Spinal cord (tissue), 10 donors: ENCODE measurements at places on chromosomes 6 and 20.

DNA sequence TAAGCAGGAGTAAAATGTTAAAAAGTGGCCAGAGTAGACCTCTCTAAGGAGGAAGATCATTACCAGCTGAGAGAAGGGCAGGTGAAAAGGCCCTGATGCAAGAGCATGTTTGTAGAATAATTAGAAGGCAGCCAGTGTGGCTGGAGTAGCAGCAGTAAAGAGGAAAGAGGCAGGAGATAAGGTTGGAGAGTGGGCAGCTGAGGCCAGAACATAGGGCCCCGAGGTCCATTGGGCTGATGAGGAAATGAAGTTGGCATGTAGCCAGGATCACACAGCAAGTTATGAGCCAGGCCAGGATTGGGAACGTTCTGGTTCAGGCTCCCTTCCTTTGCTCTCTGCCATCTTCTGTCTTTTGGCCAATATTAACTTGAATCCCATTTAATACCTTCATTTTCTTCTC lies 51.6 kb downstream of the RALY start:
- DNase-seq, result no peak

GRCh38 chr20:1225783-1226654 lies at the start of gene RAD21L1:
Gene RAD21L1 (plus strand): TSS chr20:1226044. CDS start chr20:1228454, 2,410 bp downstream.
- DNase-seq, result peak; percentile 46

DNA sequence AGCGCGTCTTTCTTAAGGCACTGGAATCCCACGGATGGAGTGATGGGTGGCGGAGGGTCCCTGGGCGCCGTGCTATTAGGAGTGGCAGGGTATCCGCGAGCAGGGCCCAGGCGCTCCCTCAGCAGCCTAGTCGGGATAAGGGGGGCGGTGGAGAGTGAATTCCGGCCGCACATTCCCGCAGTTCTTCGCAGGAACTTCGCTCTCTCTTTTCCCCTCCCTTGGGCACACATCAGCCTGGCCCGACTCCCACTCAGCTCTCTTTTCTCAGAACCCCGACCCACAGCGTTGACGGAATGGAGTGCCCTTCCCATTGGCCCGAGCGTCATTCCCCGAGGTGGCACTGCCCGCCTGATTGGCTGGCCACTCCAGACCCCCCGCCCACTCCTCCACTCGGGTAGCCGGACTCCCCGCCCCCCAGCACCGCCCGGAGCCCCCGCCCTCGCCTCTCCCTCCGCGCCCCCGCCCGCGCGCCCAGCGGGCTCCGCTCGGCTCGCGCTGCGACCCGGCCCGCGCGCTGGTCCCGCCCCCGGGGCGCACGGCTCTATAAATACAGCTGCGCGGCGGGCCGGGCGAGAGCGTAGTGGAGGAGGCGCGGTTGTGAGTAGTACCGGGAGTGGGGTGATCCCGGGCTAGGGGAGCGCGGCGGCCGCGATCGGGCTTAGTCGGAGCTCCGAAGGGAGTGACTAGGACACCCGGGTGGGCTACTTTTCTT lies at the start of gene ID4:
Gene ID4, plus strand, starts transcription at position 572 of the 712 bp plus-strand sequence. CDS start 385 bp downstream, outside the sequence.
- DNase-seq, result peak; percentile 99

- peak; percentile 75 for DNase-seq
These were observed 638 bp upstream of the PPP1R18 start for GRCh38 chr6:30686908-30687658.

DNA sequence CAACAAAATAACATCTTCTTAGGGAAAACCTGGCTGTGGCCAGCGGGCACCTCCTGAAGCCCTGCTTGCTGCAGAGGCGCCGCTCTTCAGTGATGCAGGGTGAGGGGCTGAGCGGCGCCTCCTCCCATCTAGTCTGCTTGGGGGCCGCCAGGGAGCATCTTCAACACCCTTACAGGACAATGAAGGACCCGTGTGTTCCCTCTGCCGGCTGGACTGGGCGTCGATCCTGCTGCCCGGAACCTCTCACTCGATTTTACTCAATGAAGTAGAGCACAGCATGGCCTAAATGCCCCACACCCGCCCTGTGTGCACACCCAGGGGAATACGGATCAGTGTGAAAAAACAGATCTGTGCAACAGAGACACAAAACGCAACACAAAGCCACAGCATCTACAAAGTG lies 28.5 kb upstream of the MPC1 start:
- DNase-seq, result no peak

DNA sequence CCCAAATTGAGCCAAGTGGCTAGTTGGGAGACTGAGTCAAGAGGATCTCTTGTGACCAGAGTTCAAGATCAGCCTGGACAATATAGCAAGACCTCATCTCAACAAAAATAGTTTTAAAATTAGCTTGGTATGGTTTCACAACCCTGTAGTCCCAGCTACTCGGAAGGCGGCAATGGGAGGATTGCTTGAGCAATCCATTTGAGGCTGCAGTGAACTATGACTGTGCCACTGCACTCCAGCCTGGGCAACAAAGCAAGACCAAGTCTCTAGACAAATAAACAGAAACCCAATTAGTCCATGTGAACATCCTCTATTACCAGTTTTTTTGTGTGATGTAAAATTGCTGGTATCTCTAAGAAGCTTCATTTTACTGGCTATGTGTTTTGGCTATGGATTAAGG lies 106.2 kb downstream of the TULP4 start:
- no peak for DNase-seq

DNA sequence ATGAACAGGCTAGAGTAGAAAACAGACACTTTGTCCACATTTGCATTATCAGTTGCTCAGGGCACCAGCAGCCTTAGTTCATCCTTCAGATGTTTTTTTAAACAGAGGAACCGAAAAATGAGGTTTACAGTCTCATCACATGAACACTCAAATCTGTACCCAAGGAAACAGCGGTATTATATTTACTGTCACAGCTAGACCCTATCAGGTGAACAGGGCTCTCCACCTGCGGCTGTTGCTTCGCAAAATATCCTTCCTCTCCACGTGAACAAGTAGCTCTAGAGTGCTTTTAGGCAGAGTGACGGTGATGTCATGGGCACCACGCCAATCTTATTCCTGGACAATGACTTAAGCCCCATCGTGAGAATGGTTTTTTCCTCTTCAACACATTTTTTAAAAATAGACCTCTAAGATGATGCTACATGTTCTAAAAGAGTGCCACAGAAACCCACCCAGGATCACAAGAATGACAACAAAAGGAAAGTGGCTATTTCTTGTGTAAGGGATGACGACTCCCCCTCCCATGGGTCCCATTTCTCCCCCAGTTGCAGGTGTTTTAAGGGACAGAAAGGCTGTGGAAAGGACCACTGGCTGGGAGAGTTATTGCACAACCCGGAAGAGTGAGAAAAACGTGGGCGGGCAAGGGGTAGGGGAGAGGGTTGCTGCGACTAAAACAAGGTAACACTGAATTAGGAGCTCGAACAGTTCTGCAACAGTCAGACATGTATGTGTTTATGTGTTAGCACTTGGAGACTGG lies 77.7 kb downstream of the EFHC1 start:
- DNase-seq, result no peak

DNA sequence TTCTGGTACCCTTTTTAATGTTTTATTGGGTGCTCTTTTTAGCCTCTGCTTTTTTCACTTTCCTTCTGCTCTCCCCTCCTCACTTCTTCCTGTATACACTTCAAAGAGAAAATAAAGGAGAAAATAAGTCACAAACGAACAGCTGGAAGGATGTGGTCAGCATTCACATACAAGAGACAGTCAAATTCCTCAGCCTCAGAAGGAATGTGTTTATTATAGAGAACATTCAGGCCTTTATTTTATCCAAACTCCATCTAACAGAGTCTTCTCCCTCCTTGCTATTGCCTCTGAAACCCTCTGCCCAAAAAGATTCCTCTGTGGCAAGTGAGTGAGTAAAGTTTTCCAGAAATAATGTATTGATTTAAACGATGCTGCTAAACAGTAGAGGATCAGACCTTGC lies 490.4 kb downstream of the FRK start:
- DNase-seq, result no peak

GRCh38 chr6:162960679-162961457 lies 233.1 kb downstream of the PACRG start:
- no peak for DNase-seq

GRCh38 chr20:2822073-2822472 lies 5.9 kb downstream of the TMEM239 start:
- no peak for DNase-seq

DNA sequence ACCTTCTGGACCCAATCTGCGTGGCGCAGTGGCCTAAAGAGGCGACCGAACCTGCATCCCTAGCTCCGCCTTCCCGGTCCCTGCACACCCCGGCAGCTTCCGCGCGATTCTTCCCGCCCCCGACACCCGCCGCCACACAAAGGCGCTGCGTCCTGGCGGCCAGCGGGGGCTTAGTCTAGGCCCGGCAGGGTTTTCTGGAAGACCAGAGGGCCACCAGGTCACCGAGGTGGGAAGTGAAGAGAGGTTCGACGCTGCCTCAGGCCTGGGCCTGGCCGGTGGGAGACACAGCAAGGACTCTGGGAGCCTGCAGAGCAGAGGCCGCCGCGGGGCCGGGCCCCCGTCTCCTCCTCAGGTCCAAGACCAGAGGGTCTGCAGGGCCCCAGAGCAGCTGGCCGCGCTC lies 154.9 kb downstream of the OR2B2 start:
- peak; percentile 54 for DNase-seq

DNA sequence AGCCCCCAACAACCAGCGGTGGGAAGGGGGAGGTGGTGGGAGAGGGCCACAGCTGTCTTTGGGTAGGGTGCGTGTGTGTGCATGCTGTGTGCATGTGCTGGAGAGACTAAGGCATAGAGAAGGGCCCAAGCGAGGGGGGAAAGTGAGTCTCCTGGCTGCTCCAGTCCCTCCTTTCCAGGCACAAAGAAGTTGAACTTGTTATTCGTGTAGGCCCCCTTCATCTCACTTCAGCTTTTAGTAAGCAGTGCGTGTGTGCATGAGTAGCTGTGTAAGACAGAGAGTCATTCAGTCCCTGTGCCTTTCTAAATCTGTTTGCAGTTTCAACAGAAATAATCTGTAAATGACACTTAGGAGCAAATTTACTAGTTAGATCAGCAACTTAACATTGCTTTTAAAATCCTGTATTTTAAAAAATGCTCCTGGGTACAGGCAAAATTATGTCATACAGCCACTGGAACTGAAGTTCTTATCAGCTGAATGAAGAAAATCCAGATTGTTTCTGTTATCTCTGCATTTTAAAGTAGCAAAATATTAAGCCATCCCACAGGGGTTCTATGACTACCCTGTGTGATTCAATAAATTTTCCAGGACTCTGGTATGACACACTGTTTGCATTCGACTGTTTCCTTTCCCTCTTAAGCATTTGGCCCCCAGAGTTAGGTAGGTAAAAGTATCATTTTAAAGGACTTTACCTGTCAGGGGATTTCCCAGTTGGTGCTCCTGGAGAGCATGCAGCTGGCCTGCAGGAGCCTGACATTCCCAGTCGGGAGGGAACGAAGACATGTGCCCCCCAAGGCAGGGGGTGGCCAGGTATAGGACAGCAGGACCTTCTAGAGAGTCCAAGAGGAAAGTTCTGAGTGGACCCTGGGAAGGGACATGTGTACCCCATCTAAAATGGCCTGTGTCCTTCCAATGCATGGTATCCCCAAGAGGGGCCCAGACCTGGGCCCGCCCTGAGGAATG lies 39.0 kb downstream of the MTRES1 start:
- DNase-seq, result no peak

- peak; percentile 64 for DNase-seq
These were observed 25.7 kb downstream of the PSMG4 start for GRCh38 chr6:3284436-3284876.
